ENCODE measurements at places on chromosomes 5 and 9. TPM values are rescaled to one million over a fixed set of nuclear protein-coding genes. Genes with fewer than 3 reads are reported as not detected.

MYMK gene
- not detected for total RNA-seq

FBP2 gene
- total RNA-seq, result not detected

MOB3B gene
- total RNA-seq, result under 0.01 TPM

BOD1 gene
- 74.7 TPM for total RNA-seq

IL3 gene
- total RNA-seq, result not detected

ADRB2 gene
- total RNA-seq, result 3.4 TPM

ATOSB gene
- total RNA-seq, result 13.3 TPM

PCDHB4 gene
- total RNA-seq, result not detected

FOXE1 gene
- 0.28 TPM for total RNA-seq

TNFSF15 gene
- total RNA-seq, result under 0.01 TPM

C5orf34 gene
- total RNA-seq, result 7.2 TPM

FYB1 gene
- not detected for total RNA-seq

CBY3 gene
- total RNA-seq, result 0.18 TPM

IRGM gene
- total RNA-seq, result not detected

UBE2QL1 gene
- not detected for total RNA-seq

CCDC180 gene
- 0.90 TPM for total RNA-seq

PITX1 gene
- 10.3 TPM for total RNA-seq

SLC6A19 gene
- not detected for total RNA-seq

HDHD3 gene
- 7.0 TPM for total RNA-seq

RLN2 gene
- not detected for total RNA-seq

INSL6 gene
- total RNA-seq, result not detected

GRM6 gene
- not detected for total RNA-seq

C1QTNF3 gene
- total RNA-seq, result 0.28 TPM

BASP1 gene
- total RNA-seq, result 70.5 TPM

PLEKHG4B gene
- total RNA-seq, result 1.1 TPM

All from IMR-90 (cell line).